ENCODE measurements at places on chromosomes 4 and X. TPM values are rescaled to one million over a fixed set of nuclear protein-coding genes. Genes with fewer than 3 reads are reported as not detected.

Gene GPC3
- 344 TPM for polyA plus RNA-seq

Gene WWC2
- 21.6 TPM for polyA plus RNA-seq

Gene LEF1
- polyA plus RNA-seq = 4.9 TPM

Gene AKAP4
- polyA plus RNA-seq = 0.59 TPM

Gene CT45A5
- 0.28 TPM for polyA plus RNA-seq

Gene DIPK2B
- 20.2 TPM for polyA plus RNA-seq

Gene PDZD4
- polyA plus RNA-seq = 3.1 TPM

Gene MAGEC3
- polyA plus RNA-seq = not detected

Gene C4orf54
- polyA plus RNA-seq = 77.0 TPM

Gene PDLIM3
- 466 TPM for polyA plus RNA-seq

Gene TCP11X2
- polyA plus RNA-seq = not detected

Gene KIT
- 13.6 TPM for polyA plus RNA-seq

Gene NAT8L
- polyA plus RNA-seq = 2.3 TPM

Gene PDLIM5
- 237 TPM for polyA plus RNA-seq

Gene ESX1
- not detected for polyA plus RNA-seq

Gene MMRN1
- 9.9 TPM for polyA plus RNA-seq

Gene NPNT
- 75.5 TPM for polyA plus RNA-seq
